Muscle of leg (tissue), 16 donors: ENCODE measurements at places on chromosomes 3 and 15. TPM values are rescaled to one million over a fixed set of nuclear protein-coding genes. Genes with fewer than 3 reads are reported as not detected.

Gene CDC25A
- total RNA-seq, result 3.8 TPM

Gene CLRN1
- total RNA-seq, result 0.18 TPM

Gene ADAMTS9
- 97.4 TPM for total RNA-seq

Gene XCR1
- 0.18 TPM for total RNA-seq

Gene TEX55
- total RNA-seq, result not detected

Gene COL6A6
- 112 TPM for total RNA-seq

Gene C2CD4B
- total RNA-seq, result 4.8 TPM

Gene CPNE4
- total RNA-seq, result 0.09 TPM

Gene THAP10
- 1.5 TPM for total RNA-seq

Gene NEK4
- total RNA-seq, result 14.9 TPM

Gene ACKR4
- 3.0 TPM for total RNA-seq

Gene SRGAP3
- total RNA-seq, result 20.2 TPM

Gene PLA2G4E
- 0.80 TPM for total RNA-seq

Gene GXYLT2
- 39.1 TPM for total RNA-seq

Gene TMEM266
- total RNA-seq, result 0.13 TPM

Gene TMEM62
- total RNA-seq, result 11.5 TPM

Gene AP3B2
- 0.18 TPM for total RNA-seq

Gene TSC22D2
- total RNA-seq, result 16.2 TPM

Gene NMNAT3
- 5.8 TPM for total RNA-seq

Gene CA12
- total RNA-seq, result 2.2 TPM

Gene IL17RC
- 17.3 TPM for total RNA-seq

Gene WNT5A
- total RNA-seq, result 10.6 TPM

Gene RASL12
- total RNA-seq, result 15.2 TPM

Gene PLCB2
- 4.8 TPM for total RNA-seq

Gene A4GNT
- total RNA-seq, result not detected

Gene IP6K2
- total RNA-seq, result 62.8 TPM

Gene CSPG5
- 1.4 TPM for total RNA-seq

Gene CTXN2
- not detected for total RNA-seq

Gene ZNF280D
- 40.4 TPM for total RNA-seq

Gene SOX14
- not detected for total RNA-seq

Gene SLC12A8
- total RNA-seq, result 1.5 TPM

Gene SLC28A2
- not detected for total RNA-seq

Gene OR5H1
- not detected for total RNA-seq

Gene PLA1A
- total RNA-seq, result 0.09 TPM

Gene IMPG2
- 1.3 TPM for total RNA-seq

Gene PRSS50
- total RNA-seq, result 0.09 TPM

Gene AAGAB
- total RNA-seq, result 22.5 TPM

Gene RNU5B-1
- total RNA-seq, result 283 TPM

Gene MYZAP
- total RNA-seq, result 2.9 TPM

Gene CCDC54
- total RNA-seq, result not detected

Gene HYKK
- 4.0 TPM for total RNA-seq

Gene IL17RD
- total RNA-seq, result 20.7 TPM

Gene CCR3
- total RNA-seq, result not detected

Gene KBTBD13
- total RNA-seq, result 1.6 TPM

Gene TRPM1
- total RNA-seq, result not detected

Gene SCAANT1
- total RNA-seq, result not detected

Gene TMEM202
- not detected for total RNA-seq

Gene KNL1
- total RNA-seq, result 8.7 TPM
